ENCODE measurements at places on chromosomes 3 and 15.

DNA sequence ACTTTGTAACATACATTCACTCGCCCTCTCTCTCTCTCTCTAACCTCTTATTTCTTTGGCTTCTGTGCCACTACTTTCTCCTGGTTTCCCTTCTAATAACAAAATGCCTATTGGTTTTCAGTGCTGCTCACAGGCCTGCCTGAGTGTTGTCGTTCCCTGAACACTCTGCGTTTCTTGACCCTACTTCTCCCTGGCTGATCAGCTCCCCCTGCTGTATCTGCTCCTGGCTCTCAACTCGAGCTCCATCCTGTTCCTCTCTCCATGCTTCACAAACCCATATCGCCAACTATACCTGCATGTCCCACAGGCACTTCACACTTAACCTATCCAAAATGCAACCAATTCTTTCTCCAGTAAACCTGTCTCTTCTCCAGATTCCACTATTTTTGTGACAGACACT lies 111.4 kb downstream of the OPA1 start:
- no peak for DNase-seq

DNA sequence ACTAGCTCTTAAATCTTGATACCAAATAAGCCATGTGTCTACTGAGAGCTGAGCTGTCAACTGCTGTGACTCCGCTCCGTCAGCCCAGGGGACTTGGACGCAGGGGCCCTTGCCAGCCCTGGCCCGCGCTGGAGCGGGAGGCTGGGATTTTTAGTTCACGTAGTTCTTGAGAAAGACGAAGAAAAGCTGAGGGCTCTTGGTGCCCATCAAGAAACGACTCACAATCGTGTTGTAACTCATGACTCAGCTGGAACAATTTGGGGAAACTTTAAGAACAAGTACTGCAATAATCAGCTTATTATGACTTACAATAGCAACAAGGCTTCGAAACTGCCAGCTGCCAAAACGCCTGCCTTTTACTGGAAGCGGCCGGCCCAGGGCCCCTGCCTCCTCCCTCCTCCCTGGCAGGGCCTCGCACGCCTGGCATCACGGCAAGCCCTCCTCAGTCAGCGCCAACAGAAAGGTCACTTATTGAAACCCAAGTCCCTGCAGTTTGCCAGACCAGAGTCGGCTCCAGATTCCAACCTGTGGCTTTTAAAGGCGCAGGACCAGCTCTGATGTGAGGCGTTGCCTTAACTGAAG lies 60.3 kb downstream of the RGMA start:
- no peak for DNase-seq

GRCh38 chr3:127867986-127868385 lies 45.7 kb upstream of the MGLL start:
- DNase-seq, result no peak

- peak; percentile 44 for DNase-seq
Observed at GRCh38 chr15:38555686-38556334, 8.8 kb downstream of the RASGRP1 start.

DNA sequence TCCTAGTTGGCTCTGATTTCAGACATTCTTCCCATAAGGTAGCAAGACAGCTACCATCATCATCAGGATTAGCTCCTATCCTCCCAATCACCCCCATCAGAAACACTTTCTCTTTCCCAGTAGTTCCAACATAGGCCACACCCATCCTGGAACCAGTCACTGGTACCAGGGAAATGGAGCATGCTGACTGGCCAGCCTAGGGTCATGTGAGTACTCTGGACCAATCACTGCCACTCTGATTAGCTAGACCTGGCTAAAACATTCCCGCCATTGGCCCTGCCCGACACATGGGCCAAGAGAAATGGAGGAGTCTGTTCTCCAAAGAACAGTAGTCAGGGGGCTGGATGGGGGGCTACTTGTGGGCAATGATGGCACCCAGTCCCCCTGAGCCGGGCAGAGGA lies 12.4 kb downstream of the EFCC1 start:
- no peak for DNase-seq

DNA sequence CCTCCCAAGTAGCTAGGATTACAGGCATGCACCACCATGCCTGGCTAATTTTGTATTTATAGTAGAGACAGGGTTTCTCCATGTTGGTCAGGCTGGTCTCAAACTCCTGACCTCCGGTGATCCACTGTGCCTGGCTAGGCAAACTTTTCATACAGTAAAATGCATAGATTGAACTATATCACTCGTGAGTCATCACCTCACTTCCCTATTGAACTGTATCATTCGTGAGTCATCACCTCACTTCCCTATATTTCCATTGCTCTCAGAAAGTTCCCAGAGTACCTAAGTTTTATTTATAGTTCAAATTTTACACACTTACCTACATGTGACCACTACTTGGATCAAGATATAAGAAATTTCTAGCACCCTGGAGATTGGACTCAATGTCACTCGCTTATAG lies 73.6 kb upstream of the ACAD9 start:
- no peak for DNase-seq

DNA sequence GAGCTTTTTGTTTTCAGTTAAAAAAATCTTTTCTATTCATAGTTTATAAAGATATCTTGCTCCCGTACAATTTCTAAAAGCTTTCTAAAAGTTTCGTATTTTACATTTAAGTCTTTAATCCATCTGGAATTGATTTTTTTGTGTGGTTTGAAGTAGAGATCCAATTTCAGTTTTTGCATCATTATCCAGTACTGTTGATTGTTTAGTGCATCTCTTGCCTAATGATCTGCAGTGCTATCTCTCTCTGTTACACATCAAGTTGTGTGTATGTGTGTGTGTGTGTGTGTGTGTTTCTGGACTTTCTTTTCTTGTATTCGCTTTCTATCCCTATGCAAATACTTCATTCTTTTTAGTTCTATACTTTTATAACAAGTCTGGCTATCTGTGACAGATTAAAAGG lies 605.8 kb upstream of the DPPA4 start:
- no peak for DNase-seq

GRCh38 chr3:25036633-25037032 lies 391.4 kb upstream of the RARB start:
- DNase-seq, result no peak

DNA sequence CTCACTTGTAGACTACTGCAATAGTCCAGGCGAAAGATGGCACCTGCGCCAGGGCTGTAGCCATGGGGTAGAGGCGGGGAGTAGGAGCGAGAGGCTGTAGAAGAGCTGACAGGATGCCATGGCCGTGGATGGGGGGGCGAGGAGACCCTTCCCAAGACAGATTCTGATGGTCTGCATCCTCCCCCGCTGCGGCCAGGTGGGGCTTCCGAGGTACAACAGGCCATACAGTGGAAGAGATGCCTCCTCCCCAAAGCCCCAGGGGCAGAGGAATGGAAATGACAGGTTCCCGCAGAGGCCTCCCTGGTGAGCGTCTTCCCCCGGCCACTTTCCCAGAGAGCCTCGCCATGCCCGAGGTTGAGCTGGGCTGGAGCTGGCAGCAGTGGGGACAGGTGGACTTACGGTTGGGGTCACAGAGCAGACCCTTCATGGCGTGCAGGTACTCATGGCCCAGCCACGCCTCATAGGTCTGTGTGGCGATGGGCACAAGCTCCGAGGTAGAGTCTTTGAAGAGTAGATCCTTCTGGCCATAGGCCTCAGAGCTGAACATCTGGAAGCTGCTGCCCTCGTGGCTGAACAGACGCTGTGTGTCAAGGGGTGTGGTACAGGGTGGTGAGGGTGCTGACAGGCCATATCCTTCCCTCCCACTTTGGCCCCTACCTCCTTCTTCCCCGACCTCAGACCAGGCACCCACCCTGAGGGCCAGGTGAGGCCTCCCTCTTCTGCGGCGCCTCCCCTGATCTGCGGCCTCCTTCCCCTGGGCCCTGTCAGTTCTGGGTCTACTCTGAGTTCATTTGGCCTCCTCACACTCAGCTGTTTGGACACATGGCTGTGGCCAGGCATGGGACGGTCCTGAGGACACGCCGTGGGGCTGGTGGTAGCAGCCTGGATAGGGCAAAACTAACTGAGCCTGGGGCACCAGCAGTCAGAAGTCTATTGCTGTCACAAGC lies 13.6 kb downstream of the MELTF start:
- no peak for DNase-seq

GRCh38 chr15:79535536-79535935 lies 103.4 kb downstream of the MINAR1 start:
- DNase-seq, result no peak

- DNase-seq, result no peak
Observed at GRCh38 chr3:113274425-113275257, 63.3 kb downstream of the BOC start.
